Left renal cortex interstitium (tissue), 4 donors: ENCODE measurements at places on chromosomes 7 and 10.

- no peak for DNase-seq
These were observed 15.7 kb downstream of the TMEM106B start for GRCh38 chr7:12226756-12227155.

DNA sequence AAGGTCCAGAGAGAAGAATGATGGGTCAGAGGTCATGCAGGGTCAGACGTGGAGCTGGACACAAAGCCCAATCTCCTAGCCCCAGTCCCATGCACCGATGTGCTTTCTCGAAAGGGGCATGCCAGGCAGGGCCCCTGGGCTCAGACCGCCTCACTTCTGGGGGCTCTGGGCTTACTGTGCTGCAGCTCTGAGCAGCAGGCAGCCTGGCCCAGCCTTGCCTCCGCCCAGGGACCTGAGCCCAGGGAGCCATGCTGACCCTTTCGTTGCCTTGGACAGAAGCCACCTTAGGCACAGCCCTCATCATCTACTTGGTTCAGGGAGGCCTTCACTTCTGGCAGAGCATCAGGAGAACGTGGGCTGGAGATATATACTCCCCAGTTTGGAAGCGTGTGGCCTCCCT is 161.2 kb downstream of the GRK5 start:
- no peak for DNase-seq

- no peak for DNase-seq
These were observed 4.8 kb downstream of the KLF6 start for GRCh38 chr10:3780021-3780770.

DNA sequence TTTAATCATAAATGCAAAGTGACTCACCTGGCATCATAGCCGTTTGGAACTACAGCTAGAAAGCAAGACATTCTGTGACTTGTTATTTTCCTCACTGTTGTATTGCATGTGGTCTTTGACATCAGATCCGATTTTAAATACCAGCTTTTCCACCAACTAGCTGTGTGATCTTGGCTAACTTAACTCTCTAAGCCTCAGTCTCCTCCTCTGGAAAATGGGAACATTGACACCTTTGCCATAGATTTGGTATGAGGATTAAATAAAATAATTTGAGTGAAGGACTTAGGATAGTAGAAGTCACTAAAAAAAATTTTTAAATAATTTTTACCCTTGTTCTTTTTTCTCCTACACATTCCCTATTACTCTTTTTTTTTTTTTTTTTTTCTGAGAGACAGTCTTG is 155.0 kb upstream of the TCF7L2 start:
- no peak for DNase-seq

- DNase-seq = no peak
These were observed 61.2 kb downstream of the NEURL1 start for GRCh38 chr10:103554488-103555324.

GRCh38 chr10:71720288-71720687 is 710 bp upstream of the C10orf105 start:
- no peak for DNase-seq

DNA sequence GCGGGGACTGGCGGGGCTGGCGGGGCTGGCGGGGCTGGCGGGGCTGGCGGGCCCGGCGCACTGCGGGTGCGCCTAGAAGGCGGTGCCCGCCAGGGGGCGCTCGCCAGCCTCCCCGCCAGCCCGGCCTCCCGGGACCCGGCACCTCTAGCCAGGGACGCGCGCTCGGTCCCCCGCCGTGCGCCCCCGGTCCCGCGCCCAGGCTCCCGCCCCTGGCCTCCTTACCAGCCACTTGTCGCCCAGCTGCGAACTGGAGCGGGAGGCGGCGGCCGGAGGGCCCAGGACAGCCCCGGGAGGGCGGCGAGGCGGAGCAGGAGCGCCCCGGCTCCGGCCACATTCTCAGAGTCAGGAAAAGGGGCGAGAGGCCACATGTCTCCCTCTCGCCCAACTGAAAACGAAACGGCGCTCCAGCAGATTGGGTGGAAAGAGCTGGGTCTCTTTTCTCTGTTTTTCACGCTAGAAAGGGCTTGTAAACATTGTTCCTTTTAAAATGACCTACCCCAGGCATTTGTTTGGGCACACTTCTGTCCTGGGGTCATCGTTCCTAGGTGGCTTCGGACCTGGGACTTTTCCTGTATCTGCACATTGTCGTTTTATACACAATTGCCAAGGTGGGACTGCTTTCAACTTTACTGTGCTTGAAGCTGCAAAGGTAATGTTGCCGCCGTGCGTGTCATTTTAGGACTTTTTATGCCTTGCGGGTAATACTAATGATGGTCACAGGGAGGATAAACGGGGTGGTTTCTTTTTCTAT is 378 bp upstream of the PRKCQ start:
- peak; percentile 59 for DNase-seq

- DNase-seq = peak; percentile 74
These were observed 154.5 kb upstream of the LYZL2 start for GRCh38 chr10:30783939-30784501.

DNA sequence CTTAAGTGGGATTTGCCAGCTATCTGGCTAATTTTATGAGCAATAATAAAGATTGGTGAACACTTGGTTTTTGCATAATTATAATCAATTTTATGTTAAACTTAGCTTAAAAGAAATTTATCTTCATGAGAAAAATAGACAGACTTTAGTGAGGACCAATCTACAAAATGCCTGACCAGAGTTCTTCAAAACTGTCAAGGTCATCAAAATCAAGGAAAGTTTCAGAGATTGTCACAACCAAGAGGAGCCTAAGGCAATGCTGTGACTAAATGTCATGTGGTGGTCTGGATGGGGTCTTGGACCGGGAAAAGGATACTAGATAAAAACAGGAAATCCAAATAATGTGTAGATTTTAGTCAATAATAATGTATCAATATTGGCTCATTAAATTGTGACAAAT is 17.7 kb upstream of the FAM170B start:
- no peak for DNase-seq

- DNase-seq = no peak
These were observed 9.7 kb downstream of the MINDY4 start for GRCh38 chr7:30780941-30781340.

DNA sequence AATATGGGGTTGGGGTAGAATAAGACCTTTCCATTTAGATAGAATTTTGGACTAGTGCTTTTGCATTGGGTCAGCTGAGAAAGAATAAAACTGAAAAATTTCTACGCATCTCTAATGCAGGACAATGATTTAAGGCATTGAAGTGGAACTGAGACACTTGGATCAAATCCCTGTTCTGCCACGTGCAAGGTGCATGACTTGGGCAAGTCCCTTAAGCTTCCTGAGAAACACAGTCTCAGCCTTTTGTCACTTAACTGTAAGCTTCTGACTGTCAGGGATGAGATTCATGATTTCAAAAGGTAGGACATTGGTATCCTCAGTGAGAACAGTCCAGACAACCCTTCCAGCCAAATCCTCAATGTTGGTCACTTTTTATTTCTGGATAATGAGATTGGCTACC is 59.2 kb downstream of the ENTPD1 start:
- no peak for DNase-seq

GRCh38 chr7:24914465-24914859 is 65.5 kb downstream of the OSBPL3 start:
- no peak for DNase-seq
